Right renal pelvis (tissue), 4 donors: ENCODE measurements at places on chromosomes 16 and 17.

- DNase-seq, result no peak
These were observed 64.2 kb downstream of the SPECC1 start for GRCh38 chr17:20073055-20073979.

DNA sequence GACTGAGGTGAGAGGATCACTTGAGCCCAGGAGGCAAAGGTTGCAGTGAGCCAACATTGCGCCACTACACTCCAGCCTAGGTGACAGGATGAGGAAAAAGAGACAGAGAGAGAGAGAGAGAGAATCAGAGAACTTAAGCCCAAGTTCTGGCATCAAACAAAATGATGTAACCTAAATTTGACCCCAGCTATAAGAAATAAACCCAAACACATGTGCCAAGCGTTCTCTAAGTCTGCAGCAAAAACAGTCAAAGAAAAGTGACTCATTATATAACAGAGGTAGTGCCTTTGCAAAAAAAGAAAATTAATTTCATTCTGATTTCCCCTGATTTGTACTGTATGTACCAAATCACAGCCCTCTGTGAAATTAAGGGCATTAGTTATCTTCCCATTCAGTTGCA lies 89.5 kb downstream of the CDH11 start:
- no peak for DNase-seq

DNA sequence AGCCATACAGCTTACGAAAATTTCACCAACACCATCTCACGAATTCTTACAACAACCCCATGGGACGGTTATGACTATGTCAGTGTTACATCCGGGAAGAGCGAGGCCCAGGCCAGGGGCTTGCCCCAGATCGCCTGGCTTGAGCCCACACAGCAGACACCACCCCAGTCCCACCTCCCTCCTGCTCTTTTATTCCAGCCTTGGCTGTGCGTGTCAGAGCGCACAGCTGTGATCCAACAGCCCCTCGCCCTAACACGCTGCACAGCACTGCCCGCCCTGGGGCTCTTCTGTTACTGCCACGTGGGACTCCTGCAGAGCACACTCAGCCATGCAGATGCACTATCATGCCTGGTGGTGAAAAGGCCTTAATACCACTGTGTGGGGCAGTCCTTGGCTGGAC lies 127.9 kb downstream of the ENGASE start:
- no peak for DNase-seq

DNA sequence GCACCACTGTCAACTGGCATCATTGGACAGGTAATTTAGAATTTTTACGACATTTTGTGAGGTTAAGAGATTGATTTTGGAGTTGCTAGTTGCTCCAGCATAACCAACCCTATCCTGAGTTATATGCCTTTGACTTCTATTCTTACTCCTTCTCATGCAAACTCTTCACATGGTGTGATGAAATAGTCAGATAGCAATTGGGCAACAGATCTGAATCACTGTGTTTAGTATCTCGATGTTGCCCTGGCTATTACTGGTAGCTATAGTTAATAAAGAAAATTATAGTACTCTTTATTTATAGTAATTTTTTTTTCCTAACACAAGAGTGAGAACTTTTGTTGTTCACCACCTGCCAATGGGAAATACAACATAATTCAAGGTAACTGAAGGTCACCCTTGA lies 494.8 kb upstream of the TOM1L1 start:
- DNase-seq, result no peak

DNA sequence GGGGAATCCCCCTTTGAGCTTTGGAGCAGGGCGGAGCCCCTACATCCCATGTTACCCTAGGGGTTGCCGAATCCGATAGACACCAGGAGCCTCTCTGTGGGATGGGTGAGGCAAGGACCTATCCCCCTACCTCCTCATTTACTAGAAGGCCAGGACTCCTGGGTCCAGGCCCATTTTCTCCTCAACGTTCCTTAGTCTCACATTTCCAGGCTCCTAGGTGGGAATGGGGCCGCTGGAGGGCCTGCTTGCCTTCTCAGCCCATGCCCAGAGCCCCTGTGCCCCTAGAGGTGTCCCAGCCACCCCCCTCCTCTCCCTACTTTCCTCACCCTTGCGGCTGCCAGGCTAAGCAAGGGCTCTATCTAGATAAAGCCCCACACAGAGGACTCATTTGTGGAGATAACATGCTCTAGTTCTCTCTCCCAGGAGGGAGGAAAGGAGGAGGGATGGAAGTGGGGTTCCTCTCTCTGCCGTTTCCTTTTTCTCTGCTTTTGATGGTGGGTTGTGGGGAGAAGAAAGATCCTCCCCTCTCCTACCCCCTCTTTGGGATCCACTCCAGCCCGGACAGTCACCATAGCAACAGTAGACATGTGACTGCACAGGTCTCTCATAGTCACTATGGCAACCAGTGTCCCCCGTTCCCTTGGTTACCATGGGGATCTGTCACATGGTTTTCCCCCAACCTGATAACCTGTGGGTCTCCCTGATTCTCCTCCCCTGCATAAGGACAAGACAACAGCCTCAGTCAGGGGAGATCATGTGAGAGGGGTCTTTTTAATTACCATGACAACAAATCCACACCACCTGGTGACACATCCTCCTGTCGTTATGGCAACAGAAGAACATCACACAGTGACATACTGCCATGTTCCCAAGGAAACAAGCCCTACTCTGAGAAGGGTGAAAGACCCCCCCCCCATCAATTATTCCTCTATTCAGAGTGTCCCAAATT lies 5.2 kb downstream of the CACNA1G start:
- no peak for DNase-seq

GRCh38 chr17:1385861-1386260 lies 14.2 kb downstream of the YWHAE start:
- no peak for DNase-seq

- no peak for DNase-seq
These were observed 481 bp upstream of the BRD7 start for GRCh38 chr16:50369133-50369804.

DNA sequence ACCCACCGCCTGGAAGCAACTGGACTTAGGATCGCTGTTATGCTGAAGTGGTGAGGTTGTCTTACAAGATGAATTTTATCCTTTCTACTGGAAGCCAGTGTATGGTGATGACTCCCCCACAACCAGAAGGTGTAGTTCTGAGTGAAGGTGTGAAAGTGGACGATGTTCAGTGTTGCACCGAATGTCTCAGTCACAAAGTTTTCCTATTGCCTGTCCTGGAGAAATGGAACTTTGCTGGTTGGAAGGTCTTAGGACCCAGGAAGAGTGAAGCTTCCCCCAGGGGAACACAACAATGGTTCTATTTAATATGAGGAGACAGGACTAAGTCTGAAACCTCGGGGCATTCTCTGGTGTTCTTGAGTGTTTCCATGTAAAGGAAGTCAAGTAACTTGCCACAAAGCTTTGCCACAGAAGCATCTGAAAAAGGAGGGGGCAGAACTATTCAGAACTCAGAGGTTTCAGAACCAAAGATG lies 44.2 kb downstream of the USP22 start:
- DNase-seq, result no peak
